Stomach (tissue), 19 donors: ENCODE measurements at places on chromosomes 16 and 17. TPM values are rescaled to one million over a fixed set of nuclear protein-coding genes. Genes with fewer than 3 reads are reported as not detected.

GRCh38 chr17:80349151-80349651 is 65.8 kb upstream of the ENDOV start:
- no peaks in the 10 kb centered on the region for H3K27me3 ChIP-seq
- no peak overlapping the region for H3K27ac ChIP-seq
- H3K4me1 ChIP-seq: no peaks in the 10 kb centered on the region
- H3K4me3 ChIP-seq: no peak overlapping the region

DNA sequence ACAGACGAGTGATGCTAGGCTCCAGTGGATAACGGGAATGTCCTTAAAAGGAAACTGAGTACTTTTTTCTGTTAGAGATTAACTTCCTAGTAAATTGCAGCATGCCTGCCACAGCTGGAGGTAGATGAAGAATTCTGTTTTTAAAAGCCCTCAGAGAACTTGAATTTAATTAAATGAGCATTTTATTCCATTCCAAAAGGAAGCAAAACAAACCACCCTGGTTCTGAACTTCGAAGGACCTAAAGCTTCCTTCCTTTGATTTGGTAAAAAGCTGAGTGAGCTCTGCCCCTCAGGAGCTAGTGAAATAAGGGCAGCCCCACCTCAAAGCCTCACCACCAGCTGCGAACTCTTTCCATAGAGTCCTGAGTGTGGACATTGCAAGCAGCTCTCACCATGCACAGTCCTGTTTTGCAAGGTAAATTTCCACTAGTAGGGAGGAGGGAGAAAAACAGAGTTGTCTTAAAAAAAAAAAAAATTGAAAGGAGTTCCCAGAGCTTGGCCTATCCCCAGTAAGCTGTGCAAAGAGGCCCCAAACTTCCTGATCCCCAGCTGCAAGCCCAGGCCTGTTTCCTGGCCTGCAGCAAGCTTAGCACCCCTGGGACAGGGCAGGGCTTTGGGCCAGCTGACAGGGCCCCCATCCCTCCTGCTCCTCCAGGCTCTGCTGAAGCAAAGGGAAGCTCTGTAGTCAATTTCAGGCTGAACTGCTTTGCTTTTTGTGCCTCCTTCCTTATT is 11.2 kb downstream of the CHD9NB start:
- H3K27ac ChIP-seq: peak overlapping the region; percentile 73
- peaks cover 45% of the 10 kb centered on the region for H3K4me1 ChIP-seq
- H3K36me3 ChIP-seq: no peaks in the 10 kb centered on the region
- H3K27me3 ChIP-seq: peaks cover 4% of the 10 kb centered on the region

Gene CRHR1
- total RNA-seq: not detected

GRCh38 chr16:11236461-11237254 is 19.3 kb downstream of the SOCS1 start:
- DNase-seq: no peak
- peaks cover 18% of the 10 kb centered on the region for H3K4me1 ChIP-seq
- H3K27me3 ChIP-seq: no peaks in the 10 kb centered on the region
- no peak overlapping the region for H3K4me3 ChIP-seq
- H3K36me3 ChIP-seq: no peaks in the 10 kb centered on the region

Gene KRT31
- total RNA-seq: not detected

- H3K27me3 ChIP-seq: no peaks in the 10 kb centered on the region
- H3K36me3 ChIP-seq: no peaks in the 10 kb centered on the region
- peaks cover 38% of the 10 kb centered on the region for H3K4me1 ChIP-seq
- no peak for DNase-seq
Measured at GRCh38 chr17:50719924-50720794, 756 bp downstream of the LUC7L3 start.

DNA sequence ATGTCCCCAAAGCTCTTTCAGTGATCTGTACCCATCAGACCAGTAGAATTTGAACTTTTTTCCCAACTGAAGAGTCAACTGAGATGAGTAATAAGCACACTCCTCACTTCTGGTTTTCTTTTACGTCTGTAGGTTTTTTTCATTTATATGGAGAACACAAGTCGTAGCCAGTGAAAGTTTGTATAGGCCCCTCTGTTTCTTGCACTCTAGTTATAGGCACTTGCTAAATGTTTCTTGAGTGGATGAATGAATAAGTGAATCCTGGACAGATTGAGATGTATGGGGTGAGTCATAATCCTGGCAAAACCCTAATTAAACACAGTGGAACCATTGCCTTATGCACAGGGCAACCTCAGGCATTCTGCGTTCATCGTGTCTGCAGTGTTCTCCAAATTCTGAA is 193.7 kb upstream of the TBX2 start:
- no peaks in the 10 kb centered on the region for H3K36me3 ChIP-seq
- H3K27me3 ChIP-seq: no peaks in the 10 kb centered on the region
- no peak for DNase-seq

- peaks cover 52% of the 10 kb centered on the region for H3K4me1 ChIP-seq
- H3K4me3 ChIP-seq: peak overlapping the region; percentile 92
- peak overlapping the region; percentile 87 for H3K27ac ChIP-seq
Measured at GRCh38 chr16:3057181-3058138, 8.0 kb upstream of the IL32 start.

Gene GRAPL
- total RNA-seq: not detected

Gene GJC1
- 53.1 TPM for total RNA-seq

GRCh38 chr16:72066747-72067146 is 3.7 kb downstream of the HPR start:
- H3K27me3 ChIP-seq: no peaks in the 10 kb centered on the region
- DNase-seq: no peak
- peaks cover 6% of the 10 kb centered on the region for H3K36me3 ChIP-seq
- H3K27ac ChIP-seq: no peak overlapping the region
- no peaks in the 10 kb centered on the region for H3K4me1 ChIP-seq

Gene TEX19
- not detected for total RNA-seq

- no peak for DNase-seq
- H3K4me1 ChIP-seq: no peaks in the 10 kb centered on the region
- H3K4me3 ChIP-seq: no peak overlapping the region
- peaks cover 100% of the 10 kb centered on the region for H3K36me3 ChIP-seq
- no peaks in the 10 kb centered on the region for H3K27me3 ChIP-seq
Measured at GRCh38 chr16:27508476-27508875, 41.2 kb downstream of the GTF3C1 start.

GRCh38 chr16:2835638-2836493 is 5.8 kb downstream of the ZG16B start:
- DNase-seq: peak; percentile 82
- H3K4me1 ChIP-seq: peaks cover 12% of the 10 kb centered on the region
- H3K27ac ChIP-seq: peak overlapping the region; percentile 57

- H3K4me1 ChIP-seq: no peaks in the 10 kb centered on the region
- no peak for DNase-seq
- H3K4me3 ChIP-seq: no peak overlapping the region
- peaks cover 3% of the 10 kb centered on the region for H3K36me3 ChIP-seq
- no peaks in the 10 kb centered on the region for H3K27me3 ChIP-seq
Measured at GRCh38 chr17:81184555-81184954, 18.5 kb upstream of the AATK start.

Gene PSMD12
- 25.5 TPM for total RNA-seq

GRCh38 chr17:57605675-57606105 is 139.4 kb downstream of the CCDC182 start:
- H3K4me3 ChIP-seq: peak overlapping the region; percentile 9
- peak; percentile 90 for DNase-seq
- no peaks in the 10 kb centered on the region for H3K36me3 ChIP-seq
- H3K27ac ChIP-seq: peak overlapping the region; percentile 16

DNA sequence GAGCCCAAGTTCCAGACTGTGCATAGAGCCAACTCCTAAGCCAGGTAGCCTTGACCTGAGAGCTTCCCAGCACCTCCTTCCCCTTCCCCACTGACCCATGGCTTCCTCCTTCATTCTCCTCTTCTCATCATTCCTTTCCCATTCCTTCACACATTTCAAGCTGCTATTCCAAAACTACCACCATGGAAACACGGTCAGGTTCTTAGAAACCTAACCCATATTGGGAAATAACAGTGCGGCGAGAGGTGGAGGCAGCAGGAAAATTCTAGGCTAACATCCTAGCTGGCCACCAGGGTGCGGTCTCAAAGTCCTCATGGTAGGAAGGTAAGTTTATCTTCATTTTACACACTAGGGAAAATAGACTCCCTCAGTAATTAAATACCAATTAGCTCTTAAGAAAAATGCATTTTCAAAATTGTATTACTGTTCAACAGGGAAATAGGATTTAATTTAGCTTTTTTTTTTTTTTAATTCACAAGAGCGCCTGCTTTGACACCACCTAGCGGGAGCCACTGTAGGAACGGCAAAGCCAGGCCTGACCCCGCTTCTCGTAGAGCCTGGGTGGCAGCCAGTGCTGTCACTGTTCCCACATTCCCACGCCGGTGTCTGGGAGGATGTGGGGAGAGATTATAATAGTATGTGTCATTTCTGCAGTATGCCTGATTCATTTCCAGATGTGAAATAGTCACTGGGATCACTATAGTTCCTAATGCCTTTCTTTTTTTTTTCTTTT is 14.0 kb upstream of the SPHK1 start:
- H3K36me3 ChIP-seq: no peaks in the 10 kb centered on the region
- peaks cover 11% of the 10 kb centered on the region for H3K4me1 ChIP-seq
- H3K27ac ChIP-seq: peak overlapping the region; percentile 25

DNA sequence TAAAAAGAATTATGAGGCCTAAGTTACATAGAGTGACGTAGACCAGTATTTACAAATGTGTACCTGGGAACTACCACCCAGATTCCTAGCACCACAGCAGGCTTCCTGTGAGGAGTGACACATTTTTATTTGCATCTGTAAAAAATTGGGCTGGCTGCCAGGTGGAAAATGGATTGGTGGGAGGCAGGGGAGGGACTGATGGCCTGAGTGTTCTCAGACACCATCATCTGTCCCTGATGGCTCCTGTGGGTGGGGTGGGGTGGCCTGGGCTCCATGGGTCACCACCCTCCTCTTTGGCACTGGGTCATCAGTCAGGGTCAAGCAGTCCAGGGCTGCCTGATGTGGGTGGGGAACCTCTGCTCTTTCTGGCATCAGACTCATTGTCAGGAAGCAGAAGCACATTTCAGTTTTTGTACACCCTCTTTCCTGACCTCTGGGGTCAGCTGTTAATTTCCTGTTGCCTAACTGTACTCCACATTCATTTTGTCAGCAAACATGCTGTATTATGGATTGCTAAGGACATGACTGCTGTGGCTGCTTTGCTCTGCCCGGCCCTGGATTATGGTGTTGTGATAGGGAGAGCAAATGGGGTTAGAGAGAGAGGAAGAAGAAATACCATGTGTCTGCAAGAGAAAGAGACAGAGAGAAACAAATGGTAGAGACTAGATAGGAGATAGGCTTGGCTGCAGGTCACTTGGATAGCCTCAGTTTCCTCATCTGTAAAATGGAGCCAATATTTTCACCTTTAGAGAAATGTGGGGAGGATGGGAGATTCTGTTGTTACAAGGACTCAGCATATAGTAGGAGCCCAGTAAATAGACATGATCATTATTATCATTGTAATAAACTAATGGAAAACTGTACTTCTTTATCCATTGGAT is 11.6 kb upstream of the MFAP4 start:
- peak overlapping the region; percentile 57 for H3K27ac ChIP-seq
- no peak overlapping the region for H3K4me3 ChIP-seq
- no peaks in the 10 kb centered on the region for H3K27me3 ChIP-seq

- H3K36me3 ChIP-seq: no peaks in the 10 kb centered on the region
- no peak for DNase-seq
- no peak overlapping the region for H3K27ac ChIP-seq
- H3K4me3 ChIP-seq: no peak overlapping the region
- H3K27me3 ChIP-seq: peaks cover 8% of the 10 kb centered on the region
Measured at GRCh38 chr17:43702637-43703036, 40.9 kb upstream of the MEOX1 start.

- DNase-seq: no peak
- no peaks in the 10 kb centered on the region for H3K27me3 ChIP-seq
- H3K27ac ChIP-seq: peak overlapping the region; percentile 36
Measured at GRCh38 chr17:21292867-21293830, 8.6 kb downstream of the MAP2K3 start.

- H3K36me3 ChIP-seq: no peaks in the 10 kb centered on the region
- no peak for DNase-seq
- peak overlapping the region; percentile 64 for H3K27ac ChIP-seq
- no peak overlapping the region for H3K4me3 ChIP-seq
- H3K4me1 ChIP-seq: peaks cover 55% of the 10 kb centered on the region
- H3K27me3 ChIP-seq: no peaks in the 10 kb centered on the region
Measured at GRCh38 chr17:78746263-78746948, 35.7 kb downstream of the CYTH1 start.

GRCh38 chr16:22945361-22945760 is 131.4 kb downstream of the HS3ST2 start:
- H3K4me3 ChIP-seq: no peak overlapping the region
- peaks cover 12% of the 10 kb centered on the region for H3K4me1 ChIP-seq
- H3K27ac ChIP-seq: no peak overlapping the region

Gene PRSS8
- total RNA-seq: 70.5 TPM

Gene INPP5K
- total RNA-seq: 93.4 TPM

DNA sequence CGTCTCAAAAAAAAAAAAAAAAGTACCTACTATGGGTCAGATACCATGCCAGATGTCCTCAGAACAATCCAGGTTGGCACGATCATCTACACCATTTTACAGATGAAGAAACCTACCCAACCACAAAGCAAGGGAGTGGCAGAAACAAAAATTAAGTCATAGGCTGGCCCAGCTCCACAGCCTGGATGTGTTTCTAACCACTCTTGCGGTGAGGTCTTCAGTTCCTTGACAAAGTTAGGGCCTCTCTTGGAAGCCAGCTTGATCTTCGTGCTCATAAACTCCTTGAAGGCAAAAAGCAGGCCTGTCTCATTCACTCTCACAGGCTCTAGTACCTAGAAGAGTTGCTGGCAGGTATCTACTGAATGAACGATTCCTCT is 6.2 kb downstream of the GGA2 start:
- H3K4me1 ChIP-seq: peaks cover 100% of the 10 kb centered on the region
- H3K27me3 ChIP-seq: no peaks in the 10 kb centered on the region
- H3K4me3 ChIP-seq: no peak overlapping the region
- H3K36me3 ChIP-seq: no peaks in the 10 kb centered on the region
- peak overlapping the region; percentile 45 for H3K27ac ChIP-seq

DNA sequence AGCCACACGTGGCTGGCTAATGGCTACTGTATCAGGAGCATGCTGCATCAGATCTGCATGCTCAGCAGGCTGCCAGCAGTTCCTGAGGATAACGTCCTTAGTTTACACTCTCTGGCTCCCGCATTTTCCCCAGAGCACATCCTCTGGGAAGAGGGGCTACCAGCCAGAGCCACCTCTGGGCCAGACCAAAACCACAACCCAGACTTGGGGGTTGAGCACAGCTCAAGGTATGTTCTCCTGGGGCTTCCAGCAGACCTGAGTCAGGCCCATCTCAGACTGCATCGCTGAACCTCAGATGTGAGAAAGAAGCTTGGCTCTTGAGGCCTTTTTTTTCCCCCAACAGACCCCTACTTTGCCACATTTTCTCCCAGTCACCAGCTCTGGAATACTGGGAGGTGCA is 23.7 kb upstream of the WSCD1 start:
- DNase-seq: no peak
- no peaks in the 10 kb centered on the region for H3K4me1 ChIP-seq
- no peak overlapping the region for H3K4me3 ChIP-seq

Gene PERCC1
- 21.4 TPM for total RNA-seq

Gene NOD2
- 6.2 TPM for total RNA-seq
